ENCODE measurements at places on chromosomes 5 and 9.

DNA sequence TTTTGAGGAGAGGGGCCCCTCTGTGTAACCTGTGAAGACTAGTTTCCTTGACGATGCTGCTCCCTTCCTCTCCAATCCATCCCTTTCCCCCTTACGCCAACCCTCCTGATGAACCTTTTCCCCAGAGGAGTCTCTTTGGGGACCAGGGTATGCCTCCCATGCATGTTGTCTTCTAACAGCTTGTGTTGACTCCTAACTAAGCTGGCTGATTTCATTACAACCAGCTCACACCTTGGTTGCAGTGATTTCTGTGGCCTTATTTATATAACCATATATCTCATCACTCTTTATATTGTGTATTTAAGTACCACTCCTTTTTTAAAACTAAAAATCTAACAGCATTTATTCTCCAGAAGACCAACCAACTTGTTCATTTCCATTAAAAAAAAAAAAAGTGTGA is 42.5 kb downstream of the SFXN1 start:
- no peak for DNase-seq

- no peak for DNase-seq
Measured at GRCh38 chr5:62762503-62762902, 183.9 kb downstream of the LRRC70 start.

GRCh38 chr9:13070612-13071595 is 208.6 kb downstream of the MPDZ start:
- DNase-seq: no peak

- DNase-seq: no peak
Measured at GRCh38 chr5:89710006-89710405, 699.5 kb downstream of the CETN3 start.

DNA sequence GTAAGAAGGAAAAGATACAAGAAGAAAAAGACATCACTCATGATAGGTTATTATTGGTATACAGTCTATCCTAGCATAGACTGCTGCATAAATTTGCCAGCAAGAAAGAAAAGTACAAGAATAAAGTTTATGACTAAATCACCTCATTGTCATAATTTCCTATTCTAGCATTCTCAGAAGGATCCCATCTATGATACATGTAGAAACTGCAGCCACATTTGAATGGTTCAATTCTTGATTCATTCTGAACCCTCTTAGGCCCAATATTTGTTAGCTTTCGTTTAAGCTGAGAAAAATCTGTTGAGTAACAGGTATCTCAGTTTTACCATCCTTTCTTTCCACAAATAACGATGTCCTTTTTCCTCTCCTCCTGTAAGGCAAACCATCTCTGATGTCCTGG is 21.2 kb downstream of the INVS start:
- no peak for DNase-seq

GRCh38 chr9:120379611-120380010 is 200.4 kb downstream of the CDK5RAP2 start:
- DNase-seq: no peak

GRCh38 chr9:110141227-110141793 is 66.6 kb downstream of the C9orf152 start:
- peak; percentile 96 for DNase-seq

DNA sequence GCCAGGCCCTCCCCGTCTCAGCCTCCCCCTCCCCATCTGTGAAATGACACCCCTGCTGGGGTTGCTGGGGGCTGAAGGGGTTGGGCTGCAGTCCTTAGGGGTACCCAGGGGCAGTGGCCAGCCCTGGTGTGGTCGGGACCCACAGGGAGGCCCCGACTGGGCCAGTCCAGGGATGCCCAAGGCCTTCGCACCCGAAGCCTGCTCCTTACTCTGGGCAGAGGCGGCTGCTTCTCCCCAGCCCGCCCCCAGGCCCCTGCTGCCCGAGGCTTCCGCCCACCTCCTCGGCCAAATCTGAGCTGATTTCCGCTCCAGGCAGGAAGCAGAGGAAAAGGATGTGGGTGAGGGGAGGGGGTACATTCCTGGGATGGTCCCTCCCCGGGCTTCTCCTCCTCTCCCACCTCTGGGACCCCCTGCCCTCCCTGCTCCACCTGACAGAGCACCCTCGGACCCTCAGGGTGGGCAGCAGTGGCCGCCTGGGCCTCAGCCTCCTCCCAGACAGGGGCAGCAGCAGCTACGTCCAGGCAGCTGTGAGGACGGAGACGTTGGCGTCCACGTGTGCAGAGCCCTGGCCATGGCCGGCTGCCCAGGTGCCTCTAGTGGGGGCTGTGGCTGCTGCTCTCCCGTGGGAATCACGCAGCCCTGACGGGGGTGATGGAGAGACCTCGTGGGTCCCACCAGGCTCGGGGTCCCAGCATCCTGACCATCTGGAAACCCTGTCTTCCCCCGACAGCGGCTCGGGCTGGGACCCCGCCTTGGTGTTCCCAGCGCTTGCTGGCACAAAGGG is 4.2 kb upstream of the NRARP start:
- DNase-seq: no peak

DNA sequence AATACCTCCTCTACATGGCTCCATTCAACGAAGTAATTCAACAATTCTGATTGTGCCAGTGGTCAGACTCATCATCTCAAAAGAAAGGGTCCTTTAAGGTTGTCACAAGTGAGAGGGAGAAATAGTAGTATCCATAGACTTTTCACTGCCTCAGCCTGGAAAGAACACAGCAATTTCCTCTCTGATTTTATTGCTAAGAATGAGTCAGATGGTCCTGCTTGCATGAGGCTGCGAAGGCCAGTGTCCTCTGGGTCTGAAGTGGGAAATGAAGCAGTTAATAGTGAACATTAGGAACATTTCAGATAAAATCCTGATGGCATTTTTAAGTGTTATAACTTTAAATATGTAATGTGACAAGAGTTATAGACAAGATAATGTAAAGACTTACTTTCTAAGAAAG is 979.0 kb downstream of the EFNA5 start:
- DNase-seq: no peak

DNA sequence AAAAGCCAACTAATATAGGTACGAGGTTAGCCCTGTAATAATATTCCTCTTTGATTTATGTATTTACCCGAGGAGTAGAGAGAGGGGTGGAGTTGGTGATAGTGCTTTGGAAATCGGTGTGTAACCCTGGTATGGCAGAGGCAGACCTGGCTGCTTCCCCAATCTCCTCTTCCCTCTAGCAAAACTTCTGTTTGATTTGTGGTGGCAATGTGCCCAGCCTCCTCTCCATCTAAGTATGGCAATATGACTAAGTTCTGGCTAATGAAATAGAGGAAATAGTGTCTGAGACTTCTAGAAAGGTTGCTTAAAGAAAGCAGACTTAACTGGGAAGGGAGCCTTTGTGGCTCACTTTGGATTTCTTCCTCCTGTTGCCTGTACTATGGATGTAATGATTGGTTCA is 491.1 kb downstream of the ENC1 start:
- DNase-seq: no peak

DNA sequence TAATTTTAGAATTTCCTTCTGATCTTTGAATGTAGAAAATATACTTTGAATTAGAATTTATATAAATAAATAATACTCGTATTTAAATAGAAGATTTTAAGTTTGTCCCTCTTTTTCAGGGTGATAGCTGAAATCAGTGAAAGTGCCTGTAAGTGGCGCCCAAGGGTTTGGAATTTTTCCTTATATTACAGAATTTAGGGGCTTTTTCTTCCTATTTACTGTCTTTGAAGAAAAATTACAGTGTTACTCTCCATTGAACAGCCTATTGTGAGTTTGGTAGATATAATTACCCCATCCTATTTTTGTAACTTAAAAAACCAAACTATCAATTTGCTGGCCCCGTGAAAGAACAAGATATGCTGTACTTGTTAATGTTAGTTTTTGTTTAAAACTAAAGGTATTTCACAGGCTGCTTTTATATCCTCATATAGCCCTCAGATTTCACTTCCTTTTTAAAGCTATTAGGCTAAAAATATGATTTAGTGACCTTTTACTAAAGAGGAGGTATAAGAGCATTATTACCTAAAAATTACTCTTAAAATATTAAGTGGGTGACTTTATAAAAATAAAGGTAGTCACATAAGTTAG is 3.2 kb downstream of the MAP3K1 start:
- DNase-seq: no peak

- DNase-seq: no peak
Measured at GRCh38 chr9:33795281-33795680, at the start of gene PRSS3. Gene PRSS3, plus strand, starts transcription at chr9:33795561. Its CDS starts 13 bp downstream, at chr9:33795574.

DNA sequence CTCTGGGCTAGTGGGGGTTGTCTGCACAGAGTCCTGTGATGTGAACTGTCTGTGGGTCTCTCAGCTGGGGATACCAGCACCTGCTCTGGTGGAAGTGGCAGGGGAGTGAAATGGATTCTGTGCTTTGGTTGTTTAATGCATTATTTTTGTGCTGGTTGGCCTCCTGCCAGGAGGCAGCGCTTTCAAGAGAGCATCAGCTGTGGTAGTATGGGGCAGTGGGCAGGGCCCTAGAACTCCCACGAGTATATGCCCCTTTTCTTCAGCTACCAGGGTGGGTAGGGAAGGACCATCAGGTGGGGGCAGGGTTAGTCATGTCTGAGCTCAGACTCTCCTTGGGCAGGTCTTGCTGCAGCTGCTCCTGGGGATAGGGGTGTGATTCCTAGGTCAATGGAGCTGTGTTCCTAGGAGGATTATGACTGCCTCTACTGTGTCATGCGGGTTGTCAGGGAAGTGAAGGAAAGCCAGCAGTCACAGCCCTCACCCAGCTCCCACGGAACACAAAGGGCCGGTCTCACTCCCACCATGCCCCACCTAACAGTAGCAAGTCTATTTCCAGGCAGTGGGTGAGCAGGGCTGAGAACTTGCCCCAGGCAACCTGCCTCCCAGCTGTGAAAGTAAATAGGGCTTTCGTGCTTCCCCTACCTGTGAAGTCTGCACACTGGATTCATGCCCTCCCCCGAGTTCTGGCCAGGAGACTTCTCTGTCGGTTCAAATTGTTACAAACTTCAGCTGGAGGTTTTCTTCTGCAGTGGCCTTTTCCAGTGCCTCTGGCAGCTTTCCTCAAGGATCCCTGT is 25.7 kb upstream of the FAM81B start:
- DNase-seq: no peak

DNA sequence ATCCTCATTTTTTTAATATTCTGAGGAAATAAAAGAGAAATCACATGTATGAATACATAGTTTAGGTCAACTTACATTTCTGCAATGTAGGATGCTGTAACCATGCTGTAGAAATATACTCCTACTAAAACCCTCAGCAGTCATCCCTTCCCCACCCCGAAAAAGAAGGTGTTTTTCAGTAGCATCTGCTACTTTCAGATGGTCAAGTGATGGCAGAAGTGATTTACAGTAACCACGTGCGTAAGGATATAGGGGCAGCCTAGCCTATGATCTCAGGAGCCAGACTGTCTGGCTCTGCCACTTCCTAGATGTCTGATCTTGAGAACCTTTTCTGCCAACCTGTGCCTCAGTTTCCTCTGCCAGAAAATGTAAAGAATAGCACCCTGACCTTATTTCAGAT is 26.0 kb upstream of the SYK start:
- no peak for DNase-seq

DNA sequence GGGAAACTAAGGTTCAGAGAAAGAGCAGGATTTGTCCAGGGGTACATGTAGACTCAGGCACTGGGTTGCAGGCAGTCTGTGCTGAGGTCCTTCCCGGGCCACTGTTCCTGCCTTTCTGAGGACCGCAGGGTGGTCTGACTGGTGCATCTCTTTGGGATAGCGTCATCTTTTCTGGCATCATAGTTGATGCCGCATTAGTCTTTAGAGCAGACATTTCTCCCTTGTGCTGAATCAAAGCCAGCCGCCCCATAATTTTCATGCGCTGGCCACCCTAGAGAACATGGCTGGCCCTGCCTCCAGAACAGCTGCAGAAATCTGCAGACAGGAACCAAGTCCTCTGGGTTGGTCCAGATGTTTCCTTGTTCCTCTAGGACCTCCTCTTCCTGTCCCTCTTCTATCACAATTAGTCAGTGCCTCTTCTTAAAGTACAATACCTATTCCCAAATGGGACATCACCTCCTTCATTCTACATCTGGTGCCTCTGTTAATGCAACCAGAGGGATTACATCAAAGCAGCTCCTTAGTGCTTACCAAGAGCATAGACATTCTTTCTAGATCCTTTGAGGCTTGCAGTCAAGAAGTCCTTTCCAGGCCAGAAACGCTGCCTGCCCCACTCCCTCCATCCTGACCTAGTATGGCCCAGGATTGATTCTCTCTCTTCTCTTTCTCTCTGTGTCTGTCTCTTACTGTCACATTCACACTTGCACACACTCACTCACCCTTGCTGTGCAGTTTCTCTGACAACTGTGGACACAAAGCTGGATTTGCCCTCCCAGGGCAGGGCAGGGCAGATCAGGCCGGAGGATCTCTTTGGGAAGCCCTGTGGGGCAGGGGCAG is 42.0 kb upstream of the ORM1 start:
- no peak for DNase-seq

- no peak for DNase-seq
Measured at GRCh38 chr5:150129454-150129812, 26.2 kb downstream of the PDGFRB start.

GRCh38 chr5:116494784-116495450 is 79.7 kb downstream of the SEMA6A start:
- DNase-seq: no peak

GRCh38 chr5:39102684-39103155 is 28.5 kb upstream of the RICTOR start:
- no peak for DNase-seq

- no peak for DNase-seq
Measured at GRCh38 chr5:13536933-13537332, 407.6 kb downstream of the DNAH5 start.

- no peak for DNase-seq
Measured at GRCh38 chr9:73810585-73811215, 659.0 kb downstream of the ANXA1 start.

DNA sequence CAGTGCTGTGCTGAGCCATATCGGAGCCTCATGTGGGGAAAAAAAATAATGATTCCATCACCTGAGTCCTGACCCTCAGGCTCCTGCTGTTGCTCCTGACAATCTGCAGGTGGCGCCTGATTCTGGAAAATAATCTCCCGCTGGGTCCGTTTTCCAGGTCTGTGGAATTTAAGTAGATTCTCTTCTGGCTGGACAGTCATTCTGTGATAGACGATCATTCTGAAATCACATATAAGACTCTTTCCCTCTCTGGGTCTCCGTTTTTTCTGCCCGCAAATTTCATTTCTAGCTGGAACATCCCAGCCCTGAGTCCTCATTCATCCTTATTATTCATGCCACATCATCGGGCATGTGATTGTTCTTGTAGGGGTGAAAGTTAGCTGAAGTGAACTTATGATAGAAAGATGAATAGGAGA is 22.1 kb upstream of the STXBP1 start:
- no peak for DNase-seq

DNA sequence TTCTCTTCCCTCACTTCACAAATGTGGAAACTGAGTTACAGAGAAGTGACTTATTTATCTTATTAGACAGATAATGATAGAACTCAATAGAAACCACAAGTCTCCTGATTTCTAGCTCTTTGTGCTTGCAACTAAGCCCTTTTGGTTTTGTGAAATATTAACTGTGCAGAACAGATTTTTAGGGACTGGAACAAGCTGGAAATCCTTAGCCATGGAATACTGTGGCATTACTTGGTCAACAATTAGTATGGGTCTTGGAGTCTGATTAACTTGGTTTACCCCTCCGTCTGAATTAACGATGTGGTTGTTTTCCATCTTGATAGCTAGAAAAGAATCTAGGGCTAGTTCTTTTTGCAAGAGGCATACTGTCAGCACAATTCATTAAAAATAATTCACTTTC is 584 bp upstream of the KLF9 start:
- no peak for DNase-seq

GRCh38 chr5:155786108-155786507 is 540.9 kb upstream of the SGCD start:
- no peak for DNase-seq

GRCh38 chr5:128082551-128083032 is 974 bp upstream of the SLC12A2 start:
- no peak for DNase-seq

- no peak for DNase-seq
Measured at GRCh38 chr5:12920527-12920926, 1016.3 kb upstream of the CTNND2 start.

Measured in AG09309 (cell line).